Astrocyte of the hippocampus (primary cell): ENCODE measurements at places on chromosomes 4 and X.
A peak's percentile ranks its signal among the peaks of the same experiment; 100 is the strongest.

GRCh38 chr4:44479731-44480130 lies 31.1 kb upstream of the KCTD8 start:
- DNase-seq, result no peak

DNA sequence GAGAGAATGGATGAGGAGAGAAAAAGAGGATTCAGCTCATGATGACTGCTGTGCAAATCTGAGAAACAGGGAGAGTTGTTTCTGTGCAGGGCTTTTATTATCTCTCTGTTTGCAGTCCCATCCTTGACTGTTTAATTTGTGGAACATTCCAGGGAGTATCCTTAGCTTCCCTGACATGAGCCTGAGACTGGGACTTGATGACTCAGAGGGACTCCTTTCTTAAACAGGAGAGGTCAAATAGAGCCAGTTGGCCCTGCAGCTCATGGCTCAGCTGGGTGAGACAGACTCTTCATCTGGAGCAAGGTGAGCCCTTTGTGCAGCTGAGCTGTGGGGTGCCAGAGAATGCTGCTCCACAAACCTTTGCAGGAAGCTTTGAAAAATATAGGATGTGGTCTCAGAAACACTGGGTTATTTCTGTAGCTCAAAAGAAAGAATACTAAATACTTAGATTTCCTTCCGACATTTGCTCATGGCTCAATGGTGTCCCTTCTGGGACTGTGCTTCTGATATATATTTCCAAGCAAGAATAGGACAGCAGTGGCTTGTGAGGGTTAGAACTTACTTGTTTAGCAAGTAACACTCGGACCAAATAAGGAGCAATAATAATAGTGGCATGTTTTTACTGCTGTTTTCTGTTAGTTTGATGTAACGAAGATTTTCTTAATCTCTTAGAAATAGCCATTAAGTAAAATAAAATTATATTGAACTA lies 14.5 kb downstream of the ARHGAP24 start:
- DNase-seq, result no peak

DNA sequence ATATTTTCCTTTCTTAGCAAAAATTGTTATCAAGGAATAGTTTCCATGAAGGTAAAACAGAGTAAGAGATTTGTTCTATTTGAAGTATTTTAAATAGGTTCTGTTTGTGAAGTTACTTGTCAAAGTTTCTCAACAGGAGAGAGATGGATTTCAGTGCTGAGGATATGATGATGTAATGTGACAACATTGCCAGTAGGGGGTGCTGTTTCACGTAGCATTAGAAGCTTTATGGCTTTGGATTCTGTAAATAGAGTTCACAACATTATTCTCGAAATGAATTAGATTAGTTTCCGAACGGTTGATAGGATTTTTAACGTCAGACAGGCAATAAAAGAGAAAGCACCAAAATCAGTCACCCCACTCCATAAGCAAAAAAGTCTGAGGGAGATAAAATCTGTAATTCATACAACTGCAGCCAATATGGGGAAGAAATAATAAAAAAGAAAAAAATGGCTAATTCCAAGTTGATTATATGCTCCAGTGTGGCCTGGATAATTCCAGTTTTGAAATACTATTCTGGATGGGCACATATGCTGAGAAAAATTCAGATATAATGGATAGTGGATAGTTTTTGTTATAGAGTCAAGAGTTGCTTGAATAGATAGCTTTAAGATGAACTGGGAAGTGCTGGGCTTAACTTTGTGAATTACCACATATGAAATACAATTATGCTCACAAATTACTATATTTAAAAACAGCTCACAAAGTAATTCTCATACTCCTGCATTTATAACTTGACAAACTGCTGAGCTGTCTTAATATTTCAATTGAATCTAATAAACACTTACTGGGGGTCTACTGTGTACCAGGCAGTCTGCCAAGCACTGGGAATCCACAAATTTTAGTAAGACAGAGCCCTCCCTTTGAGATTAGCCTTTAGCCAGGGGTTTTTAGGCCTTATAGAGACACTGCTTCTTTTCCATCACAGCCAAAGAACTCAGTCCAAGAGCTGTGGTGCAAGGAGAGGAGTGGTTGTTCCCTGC lies 109.1 kb downstream of the GPAT3 start:
- DNase-seq, result peak; percentile 77

GRCh38 chr4:108008721-108009120 lies 19.0 kb downstream of the HADH start:
- DNase-seq, result no peak

DNA sequence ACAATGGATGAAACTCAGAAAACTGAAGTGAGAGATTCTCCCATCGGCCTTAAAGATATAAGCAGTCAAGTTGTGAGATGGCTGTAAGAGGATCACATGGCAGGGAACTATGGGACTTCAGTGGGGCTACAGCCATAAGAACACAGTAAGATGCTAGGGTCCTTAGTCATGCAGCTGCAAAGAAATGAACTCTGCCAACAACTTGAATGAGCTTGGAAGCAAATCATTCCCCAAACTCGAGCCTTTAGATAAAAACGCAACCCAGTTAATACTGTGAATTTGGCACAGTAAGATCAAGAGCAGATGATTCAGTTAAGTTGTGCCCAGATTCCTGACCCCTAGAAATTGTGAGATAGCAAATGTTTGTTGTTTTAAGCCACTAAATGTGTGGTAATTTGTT lies 117.3 kb downstream of the FAM13A start:
- DNase-seq, result peak; percentile 67

DNA sequence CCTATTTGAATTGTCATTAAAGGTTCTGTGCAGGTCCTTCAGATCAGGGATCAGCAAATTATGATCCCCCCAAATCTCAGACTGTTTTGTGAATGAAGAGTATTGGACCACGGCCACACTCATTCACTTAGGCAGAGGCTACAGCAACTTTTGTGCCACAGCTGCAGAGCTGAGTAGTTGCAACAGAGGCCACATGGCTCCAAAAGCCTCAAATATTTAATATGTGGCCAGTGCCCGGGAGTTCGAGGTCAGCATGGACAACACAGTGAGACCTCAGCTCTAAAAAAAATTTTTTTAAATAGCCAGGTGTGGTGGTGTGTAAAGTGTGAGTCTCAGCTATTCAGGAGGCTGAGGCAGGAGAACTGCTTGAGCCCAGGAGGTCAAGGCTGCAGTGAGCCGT lies 100.7 kb downstream of the NSUN7 start:
- no peak for DNase-seq

DNA sequence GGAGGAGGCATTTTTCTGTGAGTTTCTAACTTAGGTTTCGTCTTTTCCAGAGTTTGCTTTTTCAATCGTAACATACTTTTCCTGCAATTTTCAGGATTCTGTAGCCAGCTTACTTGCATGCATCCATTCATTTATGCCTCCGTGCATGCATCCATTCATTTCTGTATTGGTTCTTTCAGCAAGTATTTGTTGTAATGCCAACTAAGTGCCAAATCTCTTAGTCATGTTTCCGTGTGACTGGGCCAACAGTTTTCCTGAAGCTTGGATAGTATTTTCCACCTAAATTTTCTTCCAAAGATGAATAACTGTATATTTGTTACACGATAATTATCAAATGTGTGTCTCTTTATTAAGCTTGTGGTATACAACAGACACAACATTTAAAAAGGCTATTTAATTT lies 41.5 kb downstream of the CBLL2 start:
- DNase-seq, result peak; percentile 41

DNA sequence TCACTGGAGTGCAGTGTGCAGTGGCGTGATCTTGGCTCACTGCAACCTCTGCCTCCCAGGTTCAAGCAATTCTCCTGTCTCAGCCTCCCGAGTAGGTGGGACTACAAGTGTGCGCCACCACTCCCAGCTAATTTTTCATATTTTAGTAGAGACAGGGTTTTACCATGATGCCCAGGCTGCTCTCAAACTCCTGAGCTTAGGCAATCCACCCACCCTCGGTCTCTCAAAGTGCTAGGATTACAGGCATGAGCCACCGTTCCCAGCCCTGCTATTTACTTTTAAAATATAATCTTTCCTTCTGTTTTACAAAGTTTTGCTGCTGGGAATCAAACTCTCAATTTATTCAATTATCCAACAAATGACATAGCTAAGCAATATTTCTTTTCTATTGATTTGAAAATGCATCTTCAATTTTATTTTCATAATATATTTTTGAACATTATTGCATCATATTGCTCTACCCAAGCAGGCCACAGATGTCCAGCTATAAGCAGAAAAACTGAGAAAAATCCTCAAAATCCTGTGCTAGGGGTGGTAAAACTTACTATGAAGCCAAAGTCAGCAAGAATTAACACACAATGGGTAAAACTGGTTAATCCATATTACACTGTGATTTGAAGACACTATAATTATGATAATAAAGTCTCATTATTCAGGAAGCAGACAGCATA lies 5.2 kb downstream of the TIFA start:
- no peak for DNase-seq

DNA sequence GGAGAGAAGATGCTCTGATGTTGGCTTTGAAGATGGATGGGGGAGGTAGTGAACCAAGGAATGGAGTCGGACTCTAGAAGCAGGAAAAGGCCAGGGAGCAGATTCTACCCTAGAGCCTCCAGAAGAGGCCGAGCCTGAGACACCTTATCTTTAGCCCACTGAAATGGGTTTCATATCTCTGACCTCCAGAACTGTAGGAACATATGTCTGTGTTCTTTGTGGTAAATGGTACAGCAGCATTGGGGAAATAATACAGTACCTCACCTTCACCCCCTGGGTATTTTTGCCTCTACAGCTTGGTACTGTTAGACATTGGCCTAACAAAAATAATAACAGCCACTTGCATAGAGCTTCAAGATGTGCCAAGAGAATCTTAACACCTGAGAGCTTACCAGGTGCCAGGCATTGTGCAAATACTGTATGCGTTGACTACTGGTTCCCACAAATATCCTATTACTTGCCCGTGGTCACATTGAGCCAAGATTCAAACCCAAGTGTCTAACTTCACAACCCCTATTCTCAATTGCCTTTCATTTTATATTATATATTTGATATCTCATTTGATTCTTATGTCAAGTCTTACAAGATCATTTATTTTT lies 57.0 kb upstream of the PGM2 start:
- DNase-seq, result no peak

- DNase-seq, result no peak
Measured at GRCh38 chr4:11966782-11967181, 538.1 kb upstream of the HS3ST1 start.

DNA sequence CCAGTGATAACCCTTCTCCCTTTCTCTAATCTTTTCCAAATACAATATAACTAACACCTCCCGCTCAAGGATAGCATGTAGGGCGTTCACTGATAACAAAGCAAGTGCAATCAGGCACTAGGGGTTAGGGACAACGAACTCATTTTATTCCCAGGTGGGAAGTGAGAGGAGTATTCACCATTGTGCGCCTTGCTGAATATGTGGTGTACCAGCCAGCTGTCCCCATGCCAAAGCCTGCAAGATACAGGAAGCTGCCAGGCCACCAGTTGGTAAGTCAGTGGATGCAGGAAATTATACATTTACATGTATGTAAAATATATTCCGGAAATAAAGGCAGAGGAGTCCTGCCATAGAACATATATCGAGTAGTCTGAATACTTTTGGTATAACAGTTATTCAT lies 6.3 kb upstream of the HPRT1 start:
- no peak for DNase-seq

- DNase-seq, result no peak
Measured at GRCh38 chrX:19443869-19444526, 71.3 kb downstream of the MAP3K15 start.

DNA sequence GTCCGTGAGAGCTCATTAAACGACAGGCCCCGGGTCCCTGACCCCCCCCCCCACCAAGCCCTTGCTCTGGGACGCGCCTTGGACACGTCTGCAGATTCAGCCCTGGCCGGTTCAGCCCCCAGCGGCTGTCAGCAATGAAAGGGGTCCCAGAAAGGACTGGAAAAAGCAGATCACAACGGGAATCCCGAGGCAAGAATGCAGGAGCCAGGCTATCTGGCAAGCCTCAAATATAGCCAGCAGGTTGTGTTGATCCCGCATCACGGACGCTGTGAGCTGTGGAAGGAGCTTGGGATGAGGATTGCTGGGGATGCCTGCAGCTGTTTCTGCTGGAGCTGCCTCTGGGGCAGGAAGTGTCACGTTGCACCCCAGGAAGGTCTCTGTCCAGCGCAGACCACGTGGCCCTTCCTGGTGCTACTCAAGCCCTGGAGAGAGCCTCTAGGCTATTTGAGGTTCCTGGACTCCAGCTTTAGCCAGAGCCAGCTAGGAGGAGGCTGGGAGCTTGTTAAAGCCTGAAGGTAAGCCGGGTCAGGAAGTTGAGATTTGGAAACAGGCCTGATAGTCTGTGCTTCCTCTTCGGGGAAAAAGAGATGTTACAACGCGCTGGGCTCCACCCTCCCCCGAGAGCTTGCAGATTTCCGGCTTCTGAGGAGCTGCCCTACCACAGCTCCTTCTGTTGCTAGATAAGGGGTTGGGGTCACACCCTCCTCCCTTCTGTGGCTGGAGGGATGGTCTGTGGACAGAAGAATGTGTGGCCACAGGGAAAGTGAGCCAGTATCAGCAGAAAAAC lies 19.3 kb upstream of the CSF2RA start:
- no peak for DNase-seq

DNA sequence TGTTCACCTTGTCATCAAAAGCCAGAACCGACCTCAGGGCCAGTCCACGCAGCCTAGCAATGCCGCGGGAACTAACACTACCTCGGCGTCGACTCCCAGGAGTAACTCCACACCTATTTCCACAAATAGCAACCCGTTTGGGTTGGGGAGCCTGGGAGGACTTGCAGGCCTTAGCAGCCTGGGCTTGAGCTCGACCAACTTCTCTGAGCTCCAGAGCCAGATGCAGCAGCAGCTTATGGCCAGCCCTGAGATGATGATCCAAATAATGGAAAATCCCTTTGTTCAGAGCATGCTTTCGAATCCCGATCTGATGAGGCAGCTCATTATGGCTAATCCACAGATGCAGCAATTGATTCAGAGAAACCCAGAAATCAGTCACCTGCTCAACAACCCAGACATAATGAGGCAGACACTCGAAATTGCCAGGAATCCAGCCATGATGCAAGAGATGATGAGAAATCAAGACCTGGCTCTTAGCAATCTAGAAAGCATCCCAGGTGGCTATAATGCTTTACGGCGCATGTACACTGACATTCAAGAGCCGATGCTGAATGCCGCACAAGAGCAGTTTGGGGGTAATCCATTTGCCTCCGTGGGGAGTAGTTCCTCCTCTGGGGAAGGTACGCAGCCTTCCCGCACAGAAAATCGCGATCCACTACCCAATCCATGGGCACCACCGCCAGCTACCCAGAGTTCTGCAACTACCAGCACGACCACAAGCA lies 898 bp downstream of the UBQLN2 start:
- peak; percentile 65 for DNase-seq

- DNase-seq, result no peak
Measured at GRCh38 chr4:181365671-181366070, 877.5 kb upstream of the TENM3 start.

GRCh38 chr4:146975527-146975926 lies 29.9 kb upstream of the TTC29 start:
- no peak for DNase-seq
